Activated CD8-positive, alpha-beta T cell treated with anti-CD3 and anti-CD28 coated beads for 36 hours (primary cell): ENCODE measurements at places on chromosomes 16 and 17.

GRCh38 chr17:1783834-1784611 is 22.2 kb downstream of the SERPINF1 start:
- no peak overlapping the region for H3K27ac ChIP-seq
- no peaks in the 10 kb centered on the region for H3K4me1 ChIP-seq
- no peak for DNase-seq
- H3K27me3 ChIP-seq, result no peaks in the 10 kb centered on the region
- peaks cover 36% of the 10 kb centered on the region for H3K36me3 ChIP-seq
- H3K4me3 ChIP-seq, result no peak overlapping the region

GRCh38 chr17:72139212-72139611 is 18.4 kb downstream of the SOX9 start:
- peaks cover 5% of the 10 kb centered on the region for H3K27me3 ChIP-seq
- no peaks in the 10 kb centered on the region for H3K36me3 ChIP-seq
- no peak for DNase-seq

- no peaks in the 10 kb centered on the region for H3K36me3 ChIP-seq
- no peak overlapping the region for H3K27ac ChIP-seq
- no peaks in the 10 kb centered on the region for H3K4me1 ChIP-seq
- no peaks in the 10 kb centered on the region for H3K27me3 ChIP-seq
- H3K4me3 ChIP-seq, result no peak overlapping the region
- DNase-seq, result no peak
Measured at GRCh38 chr17:17035490-17035889, 6.8 kb upstream of the MPRIP start.

DNA sequence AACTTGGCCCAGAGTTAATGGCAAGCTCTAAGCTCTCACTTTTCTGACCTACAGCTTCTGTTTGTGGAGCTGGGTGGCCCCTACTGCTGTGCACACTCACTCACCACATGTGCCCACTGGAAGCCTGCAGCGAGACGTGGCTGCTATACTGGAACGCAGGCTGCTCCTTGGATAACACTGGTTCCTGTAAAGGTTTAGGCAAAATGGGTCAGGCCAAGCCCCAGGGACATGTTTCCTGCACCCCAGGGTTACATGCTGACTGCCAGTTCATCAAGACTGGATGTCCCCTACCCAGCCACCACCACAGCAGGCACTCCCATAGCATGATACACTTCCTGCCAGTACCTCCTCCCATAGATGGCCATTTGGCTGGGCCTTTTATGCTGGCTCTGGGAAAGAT is 8.3 kb downstream of the POLDIP2 start:
- H3K27ac ChIP-seq, result no peak overlapping the region
- H3K27me3 ChIP-seq, result no peaks in the 10 kb centered on the region
- DNase-seq, result no peak
- no peaks in the 10 kb centered on the region for H3K4me1 ChIP-seq

DNA sequence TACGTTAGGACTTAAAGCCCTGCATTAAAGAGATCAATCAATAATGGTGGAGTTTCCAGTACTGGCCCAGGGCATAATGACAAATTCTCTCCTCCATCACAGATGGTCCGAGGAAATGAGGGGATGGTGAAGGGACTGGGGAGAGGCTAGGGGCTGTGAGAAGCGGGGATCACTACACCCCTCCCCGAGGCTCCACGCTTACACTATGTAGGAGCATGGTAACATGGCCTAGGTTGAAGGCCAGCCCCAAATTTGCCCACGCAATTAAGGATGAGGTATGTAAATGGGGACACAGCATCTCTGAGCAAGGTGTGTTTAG is 8.0 kb upstream of the AKTIP start:
- no peaks in the 10 kb centered on the region for H3K27me3 ChIP-seq
- peaks cover 2% of the 10 kb centered on the region for H3K36me3 ChIP-seq
- peaks cover 28% of the 10 kb centered on the region for H3K4me1 ChIP-seq

DNA sequence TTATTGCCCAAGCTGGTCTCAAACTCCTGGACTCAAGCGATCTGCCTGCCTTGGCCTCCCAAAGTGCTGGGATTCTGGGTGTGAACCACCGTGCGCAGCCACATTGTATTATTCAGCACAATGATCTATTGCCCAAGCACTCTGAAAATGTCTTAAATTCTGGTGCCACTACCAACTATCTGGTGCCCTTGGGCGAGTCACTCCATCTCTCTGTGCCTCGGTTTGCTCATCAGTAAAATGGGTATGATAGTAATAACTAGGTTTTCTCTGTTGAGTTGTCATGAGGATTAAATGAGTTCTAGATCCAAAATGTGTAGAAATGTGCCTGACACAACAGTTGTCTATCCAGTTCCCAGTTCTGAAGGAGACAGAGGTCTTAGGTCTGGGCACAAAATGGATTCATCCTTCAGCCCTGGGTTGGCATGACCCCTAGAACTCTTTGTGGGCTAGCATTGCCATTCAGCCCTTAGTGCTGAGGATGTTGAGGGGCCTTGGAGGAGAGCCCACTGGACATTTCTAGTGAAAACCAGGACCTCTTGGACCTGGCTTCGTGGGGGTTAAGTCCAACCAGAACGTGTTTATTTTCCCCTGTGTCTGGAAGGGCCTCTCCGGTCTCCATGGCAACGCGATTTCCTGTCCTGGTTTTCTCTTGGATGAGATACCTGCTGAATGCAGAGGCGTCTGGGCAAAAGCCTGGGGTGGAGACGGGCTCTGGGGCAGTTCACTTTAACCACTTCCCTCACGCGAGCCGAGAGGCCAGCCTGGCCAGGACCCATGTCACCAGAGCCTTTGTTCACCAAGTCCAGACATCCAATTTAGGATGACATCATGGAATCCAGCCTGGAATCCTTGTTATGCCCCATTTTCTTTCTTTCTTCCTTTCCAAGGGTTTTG is 43.7 kb upstream of the TNRC6A start:
- peaks cover 2% of the 10 kb centered on the region for H3K4me1 ChIP-seq
- H3K36me3 ChIP-seq, result no peaks in the 10 kb centered on the region
- no peak overlapping the region for H3K4me3 ChIP-seq
- no peak overlapping the region for H3K27ac ChIP-seq
- DNase-seq, result no peak
- peaks cover 11% of the 10 kb centered on the region for H3K27me3 ChIP-seq

DNA sequence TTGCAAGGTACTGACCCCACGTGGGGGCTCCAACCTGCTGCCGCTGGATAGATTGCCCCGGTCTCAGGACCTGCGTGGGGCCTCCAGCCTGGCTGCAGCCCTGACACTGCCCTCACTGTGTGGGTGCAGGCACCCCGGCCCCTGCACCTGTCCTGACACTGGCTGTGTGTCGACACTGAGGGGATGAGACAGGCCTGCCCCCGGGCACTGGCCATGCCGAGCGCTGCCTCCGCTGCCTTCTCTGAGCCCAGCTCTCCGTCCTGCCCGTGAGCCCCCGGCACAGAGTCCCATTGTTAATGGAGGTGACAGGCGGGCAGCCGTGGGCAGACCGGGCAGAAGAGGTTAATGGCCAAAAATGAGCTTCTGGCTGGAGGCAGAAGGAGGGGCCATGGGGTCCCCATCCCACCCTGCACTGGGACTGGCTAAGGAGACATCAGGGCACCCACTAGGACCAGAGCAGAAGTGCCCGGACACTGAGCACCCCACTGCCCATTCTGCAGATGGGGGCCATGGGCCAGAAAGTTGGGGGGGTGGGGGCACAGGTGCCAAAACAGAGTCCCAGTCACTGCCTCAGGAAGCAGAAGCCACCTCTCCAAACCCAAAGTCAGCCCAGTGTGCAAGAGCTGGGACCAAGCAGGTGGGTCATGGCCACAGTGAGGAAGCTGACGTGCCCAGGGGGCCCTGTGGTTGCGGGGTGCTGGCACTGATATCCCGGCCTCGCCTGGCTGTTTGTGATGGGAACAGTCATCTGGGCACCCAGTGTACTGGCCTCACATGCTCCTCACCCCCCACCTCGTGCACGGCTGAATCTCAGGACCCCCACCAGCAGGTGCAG is 2.5 kb upstream of the PRR35 start:
- H3K4me3 ChIP-seq, result no peak overlapping the region
- DNase-seq, result no peak
- no peak overlapping the region for H3K27ac ChIP-seq
- no peaks in the 10 kb centered on the region for H3K4me1 ChIP-seq

DNA sequence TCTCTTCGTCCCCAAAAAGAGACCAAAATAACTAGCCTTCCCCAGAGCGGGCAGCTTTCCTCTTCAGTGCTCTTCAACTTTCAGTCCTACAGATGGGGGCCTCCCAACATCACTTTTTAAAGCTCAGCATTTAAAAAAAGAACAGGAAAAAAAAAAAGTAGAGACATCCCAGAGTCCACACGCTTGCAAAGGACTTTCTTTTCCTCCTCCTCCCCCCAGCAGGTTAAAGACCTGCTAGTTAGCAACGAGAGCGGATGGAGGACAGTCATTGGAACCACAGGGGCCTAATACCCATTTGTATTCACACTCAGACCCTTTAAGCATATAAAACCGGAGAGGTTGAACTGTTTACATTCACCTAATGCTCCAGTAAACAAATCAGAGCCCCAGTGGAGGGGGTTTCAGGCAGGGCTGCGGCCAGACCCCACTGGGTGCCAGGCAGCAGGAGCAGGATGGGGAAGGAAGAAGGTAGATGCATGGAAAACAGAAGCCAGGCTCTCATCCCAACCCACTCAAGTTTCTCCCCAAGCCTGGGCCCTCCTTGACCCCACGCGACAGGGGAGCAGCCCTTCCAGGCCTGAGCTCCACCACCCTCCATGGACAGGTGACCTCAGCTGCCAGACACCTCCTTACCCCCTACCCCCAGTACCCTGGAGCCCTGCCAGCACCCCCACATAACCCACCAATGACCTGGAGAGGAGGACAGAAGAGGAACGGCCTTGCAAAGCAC is 15.2 kb downstream of the ZFHX3 start:
- H3K27me3 ChIP-seq, result peaks cover 17% of the 10 kb centered on the region
- peaks cover 3% of the 10 kb centered on the region for H3K4me1 ChIP-seq
- H3K36me3 ChIP-seq, result no peaks in the 10 kb centered on the region
- no peak overlapping the region for H3K27ac ChIP-seq

GRCh38 chr16:49750341-49751000 is 105.4 kb downstream of the ZNF423 start:
- H3K36me3 ChIP-seq, result no peaks in the 10 kb centered on the region
- no peak for DNase-seq
- H3K4me1 ChIP-seq, result peaks cover 8% of the 10 kb centered on the region
- H3K27ac ChIP-seq, result no peak overlapping the region
- H3K27me3 ChIP-seq, result peaks cover 22% of the 10 kb centered on the region
- H3K4me3 ChIP-seq, result no peak overlapping the region

GRCh38 chr17:81858170-81858966 is 2.0 kb downstream of the P4HB start:
- no peaks in the 10 kb centered on the region for H3K27me3 ChIP-seq
- peaks cover 65% of the 10 kb centered on the region for H3K36me3 ChIP-seq
- H3K4me3 ChIP-seq, result peak overlapping the region; percentile 96
- H3K27ac ChIP-seq, result peak overlapping the region; percentile 38

- no peak for DNase-seq
- no peak overlapping the region for H3K4me3 ChIP-seq
- no peaks in the 10 kb centered on the region for H3K4me1 ChIP-seq
- H3K27ac ChIP-seq, result no peak overlapping the region
Measured at GRCh38 chr17:74605361-74605760, 13.3 kb upstream of the CD300LD start.

DNA sequence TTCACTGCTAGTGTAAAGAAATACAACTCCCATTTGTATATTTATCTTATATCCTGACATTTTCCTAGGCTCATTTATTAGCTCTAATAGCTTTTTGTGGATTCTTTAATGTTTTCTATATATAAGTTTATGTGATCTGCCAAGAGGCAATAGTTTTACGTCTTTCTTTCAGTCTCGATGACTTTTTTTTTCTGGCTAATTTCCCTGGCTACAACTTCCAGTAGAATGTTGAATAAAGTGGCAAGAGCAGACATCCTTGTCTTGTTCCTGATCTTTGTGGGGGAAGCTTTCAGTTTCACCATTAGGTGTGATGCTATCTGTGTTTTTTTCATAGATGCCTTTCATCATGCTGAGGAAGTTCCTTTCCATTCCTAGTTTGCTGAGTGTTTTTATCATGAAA is 43.9 kb upstream of the ABCA3 start:
- H3K36me3 ChIP-seq, result no peaks in the 10 kb centered on the region
- no peak overlapping the region for H3K27ac ChIP-seq
- no peak overlapping the region for H3K4me3 ChIP-seq
- no peaks in the 10 kb centered on the region for H3K4me1 ChIP-seq
- DNase-seq, result no peak
- peaks cover 3% of the 10 kb centered on the region for H3K27me3 ChIP-seq
